ENCODE measurements at places on chromosomes 12 and 14. TPM values are rescaled to one million over a fixed set of nuclear protein-coding genes. Genes with fewer than 3 reads are reported as not detected.
A peak's percentile ranks its signal among the peaks of the same experiment; 100 is the strongest.

The SLC17A8 gene
- not detected for total RNA-seq

- H3K4me3 ChIP-seq = no peak overlapping the region
- H3K36me3 ChIP-seq = peaks cover 12% of the 10 kb centered on the region
- no peak overlapping the region for H3K27ac ChIP-seq
- H3K27me3 ChIP-seq = no peaks in the 10 kb centered on the region
- peaks cover 68% of the 10 kb centered on the region for H3K4me1 ChIP-seq
Measured at GRCh38 chr12:65878540-65878939, 54.3 kb downstream of the HMGA2 start.

DNA sequence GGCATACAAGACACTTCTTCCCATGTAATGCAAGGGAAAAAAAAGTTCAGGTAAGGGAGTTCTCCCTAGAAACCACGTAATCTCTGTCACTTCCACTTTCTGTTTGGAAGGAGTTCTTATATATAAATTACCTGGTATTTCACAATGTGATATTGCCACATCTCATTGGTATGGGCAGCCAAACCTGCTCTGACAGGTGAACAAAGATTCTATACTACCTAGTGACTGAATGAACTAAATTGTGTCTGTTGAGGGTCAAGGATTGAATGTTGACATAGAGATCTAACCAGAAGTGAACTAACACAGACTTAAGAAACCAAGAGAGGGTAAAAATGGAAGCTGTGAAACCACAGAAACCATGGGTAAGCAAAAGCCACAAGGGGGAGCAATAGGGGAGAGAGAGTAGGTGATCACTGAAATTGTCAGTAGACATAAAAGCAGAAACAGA, 161.3 kb downstream of the RPL10L start:
- no peaks in the 10 kb centered on the region for H3K4me1 ChIP-seq

The CABP1 gene
- total RNA-seq = not detected

- peak; percentile 75 for DNase-seq
- no peak overlapping the region for H3K27ac ChIP-seq
- H3K4me3 ChIP-seq = 0 out of 2 replicates have a peak overlapping the region, but pooled peaks have one; percentile 15
Measured at GRCh38 chr14:90839024-90839888, 23.0 kb upstream of the TTC7B start.

The LMBR1L gene
- total RNA-seq = 22.0 TPM

DNA sequence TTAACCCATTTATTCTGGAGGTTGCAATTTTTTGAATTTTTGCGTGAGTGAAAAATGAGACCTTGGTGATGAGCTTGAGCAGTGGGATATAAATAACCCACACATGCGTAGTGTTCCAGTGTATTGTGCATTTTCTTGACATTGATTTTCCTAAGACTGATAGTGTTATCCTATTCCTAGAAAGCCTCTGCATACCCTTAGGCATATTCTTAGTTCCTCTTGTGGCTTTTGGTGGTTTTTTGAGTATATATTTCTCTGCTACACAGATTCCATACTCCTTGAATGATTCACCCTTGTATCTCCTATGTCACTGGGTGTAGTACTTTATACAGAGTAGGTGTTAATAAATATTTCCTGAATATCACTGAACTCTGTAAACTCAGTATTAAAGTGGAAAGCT, 363.4 kb upstream of the PDE3A start:
- no peak overlapping the region for H3K4me3 ChIP-seq
- H3K36me3 ChIP-seq = no peaks in the 10 kb centered on the region
- DNase-seq = peak; percentile 45
- peaks cover 20% of the 10 kb centered on the region for H3K4me1 ChIP-seq
- no peaks in the 10 kb centered on the region for H3K27me3 ChIP-seq

The OASL gene
- 0.54 TPM for total RNA-seq

DNA sequence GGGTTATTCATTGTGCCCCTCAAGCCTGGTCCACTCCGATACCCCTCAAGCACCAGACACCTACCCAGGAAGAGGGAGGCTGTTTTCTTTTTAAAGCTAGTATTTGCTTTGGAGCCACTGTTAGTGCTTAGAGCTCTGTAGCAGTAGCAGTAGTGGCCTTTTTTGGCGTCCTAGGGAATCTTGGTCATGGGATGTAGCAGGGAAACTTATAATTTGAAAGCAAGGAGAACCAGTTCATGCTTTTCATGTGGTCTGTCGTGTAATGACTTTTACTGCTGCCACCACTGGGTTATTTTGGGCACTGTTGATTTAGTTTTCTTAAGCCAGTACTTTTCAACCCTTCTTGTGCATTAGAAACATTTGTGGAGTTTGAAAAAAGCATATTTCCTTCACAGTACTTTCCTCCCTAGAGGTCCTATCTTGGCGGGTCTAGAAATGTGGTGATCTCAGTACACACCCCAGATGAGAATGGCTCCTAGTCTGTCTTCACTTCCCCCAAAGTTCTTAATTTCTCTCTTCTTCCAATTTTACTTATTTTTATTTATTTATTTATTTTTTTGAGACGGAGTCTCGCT, 49.7 kb downstream of the MARK3 start:
- H3K4me3 ChIP-seq = no peak overlapping the region
- no peak overlapping the region for H3K27ac ChIP-seq
- H3K4me1 ChIP-seq = no peaks in the 10 kb centered on the region
- no peak for DNase-seq

GRCh38 chr14:100370003-100370402, 46.9 kb downstream of the SLC25A47 start:
- H3K4me3 ChIP-seq = no peak overlapping the region
- no peaks in the 10 kb centered on the region for H3K27me3 ChIP-seq
- peaks cover 30% of the 10 kb centered on the region for H3K4me1 ChIP-seq
- DNase-seq = no peak
- H3K27ac ChIP-seq = no peak overlapping the region
- H3K36me3 ChIP-seq = peaks cover 41% of the 10 kb centered on the region

- no peaks in the 10 kb centered on the region for H3K36me3 ChIP-seq
- no peak overlapping the region for H3K27ac ChIP-seq
- no peaks in the 10 kb centered on the region for H3K4me1 ChIP-seq
Measured at GRCh38 chr12:76523408-76523807, 36.2 kb downstream of the OSBPL8 start.

DNA sequence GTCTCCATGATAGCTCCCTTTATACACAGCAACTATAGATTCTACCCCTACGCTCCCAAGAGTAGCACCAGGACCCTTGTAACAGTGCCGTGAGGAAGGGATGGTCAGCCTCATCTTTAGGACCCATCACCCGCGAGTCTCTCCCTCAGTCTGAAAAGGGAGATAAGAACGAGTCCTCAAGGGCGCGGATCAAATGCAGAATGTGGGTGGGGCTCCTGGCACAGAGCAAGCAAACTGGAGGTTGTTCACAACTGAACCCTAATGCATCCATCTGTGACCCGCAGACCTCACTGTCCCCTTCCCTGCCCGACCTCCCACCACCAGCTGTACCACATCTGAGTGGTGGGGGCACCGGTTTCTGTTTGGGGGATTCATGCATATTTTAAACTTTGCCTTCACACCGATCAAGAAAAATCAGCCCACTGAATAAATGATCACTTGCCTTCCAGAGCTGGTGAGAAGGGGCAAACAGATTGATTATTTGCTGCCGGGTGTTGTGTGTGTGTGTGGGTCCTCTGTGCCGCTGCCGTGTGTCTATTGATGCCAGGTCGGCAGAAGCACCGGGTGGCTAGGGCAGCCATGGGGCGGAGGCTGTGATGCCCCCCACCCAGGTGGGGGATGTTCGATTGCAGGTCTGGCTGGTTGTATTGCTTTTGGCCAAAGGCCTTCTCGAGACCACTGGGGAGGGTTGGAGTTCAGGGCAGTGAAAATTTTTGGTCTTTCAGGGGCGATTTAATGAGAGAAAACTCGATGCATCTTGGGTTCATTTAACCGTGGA, 35.7 kb upstream of the BEGAIN start:
- H3K27me3 ChIP-seq = peaks cover 65% of the 10 kb centered on the region
- DNase-seq = no peak
- no peak overlapping the region for H3K27ac ChIP-seq

DNA sequence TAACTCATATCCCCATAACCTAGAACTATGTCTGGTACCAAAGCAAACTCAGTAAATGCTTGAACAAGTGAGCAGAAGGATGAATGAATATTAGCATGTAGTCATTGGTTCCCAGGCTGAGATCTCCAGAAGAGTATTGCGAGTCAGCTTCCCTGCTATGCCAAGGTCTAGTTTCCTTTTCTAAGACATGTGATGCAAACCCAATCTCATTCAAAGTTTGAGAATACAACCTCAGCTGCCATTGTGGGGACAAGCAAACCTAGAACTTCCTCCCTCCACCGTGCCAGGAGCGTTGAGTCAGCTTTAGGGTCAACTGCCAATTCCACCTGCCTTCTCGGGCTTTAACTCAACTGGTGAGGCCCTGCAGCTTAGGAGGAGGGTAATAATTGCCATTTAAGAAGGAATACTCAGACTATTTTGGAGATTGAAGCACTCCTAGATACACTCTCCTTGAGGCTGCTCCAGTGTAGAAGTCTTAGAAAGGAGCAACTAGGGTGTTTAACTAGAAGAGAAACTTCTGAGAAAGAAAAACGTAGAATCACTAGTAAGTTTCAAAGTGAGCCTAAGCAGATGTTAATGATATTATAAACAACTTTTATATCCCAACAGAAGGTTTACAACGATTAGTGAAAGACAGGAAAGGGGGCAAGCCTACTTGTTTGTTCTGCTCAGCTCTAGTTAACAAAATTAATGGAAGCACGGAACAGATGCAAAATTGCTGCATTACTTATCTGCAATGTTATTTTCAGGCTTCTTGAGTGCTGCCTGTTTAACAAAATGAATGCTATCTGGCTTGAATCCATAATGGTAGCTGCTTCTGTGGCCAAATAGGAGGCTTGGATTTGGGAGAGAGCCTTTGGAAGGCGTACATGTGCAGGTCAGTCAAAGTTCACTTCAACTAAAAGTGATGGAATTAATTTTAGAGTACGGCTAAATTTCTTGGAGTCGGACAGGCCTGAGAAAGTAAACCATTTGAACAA, 96.9 kb downstream of the HELB start:
- peaks cover 3% of the 10 kb centered on the region for H3K27me3 ChIP-seq
- H3K27ac ChIP-seq = no peak overlapping the region
- no peaks in the 10 kb centered on the region for H3K36me3 ChIP-seq
- no peak overlapping the region for H3K4me3 ChIP-seq
- peak; percentile 26 for DNase-seq
- peaks cover 5% of the 10 kb centered on the region for H3K4me1 ChIP-seq

DNA sequence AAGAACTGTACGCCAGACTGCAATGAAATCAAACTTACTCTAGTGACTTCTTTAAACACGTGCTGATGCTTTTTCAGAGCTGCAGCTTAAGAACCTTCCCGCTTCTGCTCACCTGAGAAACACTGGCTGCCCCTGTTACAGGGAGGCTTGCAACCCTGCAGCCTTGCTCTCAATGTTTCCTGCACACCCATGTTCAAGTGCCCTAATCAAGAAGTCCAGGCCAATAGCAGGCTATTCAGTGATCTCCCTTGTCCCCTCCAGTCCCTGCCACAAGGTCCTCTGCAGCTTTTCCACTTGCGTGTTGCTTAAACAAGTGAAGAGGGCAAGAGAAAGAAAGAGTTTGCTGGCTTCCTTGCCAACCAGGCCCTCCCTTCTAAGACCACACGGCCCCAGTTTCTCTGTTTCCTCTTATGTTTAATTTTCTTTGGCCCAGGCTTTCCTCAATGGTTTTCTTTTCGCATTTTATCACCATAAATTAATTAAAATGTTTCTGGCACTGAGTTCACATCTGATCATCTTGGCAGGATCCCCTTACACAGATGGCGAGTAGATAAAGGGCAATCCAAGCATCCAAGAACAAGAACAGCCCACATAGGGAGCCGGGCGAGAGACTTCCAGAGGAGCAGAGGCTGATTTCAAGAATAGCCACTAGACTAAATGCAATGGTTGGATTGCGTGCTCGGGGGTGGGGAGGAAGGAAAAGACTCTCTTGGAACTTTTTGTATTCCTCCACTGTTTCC, 82.3 kb upstream of the CDKN3 start:
- peaks cover 19% of the 10 kb centered on the region for H3K4me1 ChIP-seq
- no peak overlapping the region for H3K4me3 ChIP-seq
- DNase-seq = no peak
- H3K27me3 ChIP-seq = no peaks in the 10 kb centered on the region
- H3K27ac ChIP-seq = no peak overlapping the region

GRCh38 chr14:71478542-71478941, 453.7 kb upstream of the RGS6 start:
- H3K4me1 ChIP-seq = peaks cover 4% of the 10 kb centered on the region
- no peak overlapping the region for H3K27ac ChIP-seq
- H3K4me3 ChIP-seq = no peak overlapping the region
- H3K36me3 ChIP-seq = no peaks in the 10 kb centered on the region

DNA sequence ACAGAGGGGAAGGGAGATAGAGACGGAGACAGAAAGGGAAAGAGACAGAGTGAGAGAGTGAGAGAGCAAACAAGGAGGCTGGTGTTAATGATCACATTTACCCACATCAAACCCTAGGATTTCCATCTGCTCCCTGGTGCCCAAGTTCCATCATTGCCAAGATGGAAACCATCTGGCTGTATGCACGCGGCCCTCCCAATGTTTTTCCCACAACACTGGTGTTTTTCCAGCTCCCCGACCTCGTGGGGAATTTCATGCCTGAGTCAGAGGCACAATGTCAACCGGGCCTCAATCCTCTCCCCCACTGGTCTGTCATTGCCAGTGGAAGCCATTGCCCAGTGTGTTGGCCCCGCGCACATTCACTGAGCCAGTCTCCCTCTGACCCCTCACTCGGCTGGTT, 19.9 kb upstream of the BDKRB2 start:
- no peaks in the 10 kb centered on the region for H3K27me3 ChIP-seq
- H3K4me1 ChIP-seq = 0 out of 2 replicates have a peak, but pooled peaks cover 3% of the 10 kb centered on the region
- no peaks in the 10 kb centered on the region for H3K36me3 ChIP-seq

DNA sequence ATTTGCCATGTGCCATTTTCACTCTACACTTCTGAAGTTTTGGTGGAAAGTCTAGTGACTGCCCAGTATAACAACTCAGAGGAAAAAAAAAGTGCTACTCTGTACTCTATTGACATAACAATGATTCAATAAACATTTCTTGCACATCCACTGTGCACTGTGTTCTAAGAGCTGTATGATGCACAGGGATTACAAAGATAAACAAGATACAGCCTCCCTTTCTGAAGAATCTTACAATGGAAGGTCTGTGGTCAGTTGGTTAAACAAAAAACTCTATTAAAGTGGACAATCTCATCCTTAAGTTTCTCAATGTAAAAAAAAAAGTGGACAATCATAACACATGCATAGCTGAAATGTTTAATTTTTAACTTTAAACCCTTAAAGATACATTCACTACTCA, 105.7 kb upstream of the RASSF8 start:
- peak; percentile 19 for DNase-seq
- no peaks in the 10 kb centered on the region for H3K36me3 ChIP-seq
- peaks cover 8% of the 10 kb centered on the region for H3K4me1 ChIP-seq
- H3K27me3 ChIP-seq = no peaks in the 10 kb centered on the region

GRCh38 chr12:27615331-27615891, 80.8 kb upstream of the REP15 start:
- no peak overlapping the region for H3K4me3 ChIP-seq
- peak; percentile 74 for DNase-seq
- H3K4me1 ChIP-seq = peaks cover 69% of the 10 kb centered on the region
- no peaks in the 10 kb centered on the region for H3K36me3 ChIP-seq
- H3K27me3 ChIP-seq = no peaks in the 10 kb centered on the region

The DPPA3 gene
- not detected for total RNA-seq

GRCh38 chr12:48671231-48671856, 10.7 kb downstream of the KANSL2 start:
- DNase-seq = peak; percentile 71
- H3K4me3 ChIP-seq = no peak overlapping the region
- H3K27ac ChIP-seq = peak overlapping the region; percentile 30
- no peaks in the 10 kb centered on the region for H3K27me3 ChIP-seq
- H3K4me1 ChIP-seq = peaks cover 4% of the 10 kb centered on the region

Measured in GM23248 (cell line).